ENCODE measurements at places on chromosomes 2 and 18.

- no peak for DNase-seq
These were observed 18.4 kb downstream of the SH2D6 start for GRCh38 chr2:85436836-85437487.

- DNase-seq, result no peak
These were observed 163.6 kb downstream of the C1D start for GRCh38 chr2:67899187-67899586.

GRCh38 chr2:8239531-8240088, 442.2 kb upstream of the ID2 start:
- DNase-seq, result no peak

GRCh38 chr2:157296490-157296889, 29.1 kb downstream of the ERMN start:
- DNase-seq, result no peak

GRCh38 chr2:205776720-205777119, 94.4 kb downstream of the NRP2 start:
- no peak for DNase-seq

GRCh38 chr2:221102896-221103688, 469.0 kb downstream of the EPHA4 start:
- DNase-seq, result no peak

- DNase-seq, result no peak
These were observed 123.8 kb downstream of the ARL4C start for GRCh38 chr2:234373060-234373459.

GRCh38 chr18:63192885-63193349, 126.7 kb downstream of the BCL2 start:
- no peak for DNase-seq

DNA sequence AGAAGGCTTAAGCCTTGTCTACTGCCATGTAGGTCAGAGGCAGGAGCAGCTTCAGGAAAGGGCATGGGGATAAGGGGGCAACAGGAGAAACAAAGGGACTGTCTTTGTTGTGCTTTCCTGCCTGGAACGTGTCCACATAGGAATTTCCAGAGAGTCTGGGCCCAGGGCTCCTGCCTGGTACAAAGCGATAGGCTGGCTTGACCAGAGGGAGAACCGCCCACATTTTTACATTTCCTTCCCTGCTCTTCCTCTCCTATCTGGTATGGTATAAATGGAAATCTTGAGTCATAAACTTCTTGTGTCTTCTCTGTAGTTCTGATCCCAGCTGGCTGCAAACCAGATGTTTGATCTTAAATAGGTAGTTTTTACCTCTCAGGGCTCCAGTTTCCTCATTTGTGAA, 414.8 kb downstream of the HRH4 start:
- no peak for DNase-seq

DNA sequence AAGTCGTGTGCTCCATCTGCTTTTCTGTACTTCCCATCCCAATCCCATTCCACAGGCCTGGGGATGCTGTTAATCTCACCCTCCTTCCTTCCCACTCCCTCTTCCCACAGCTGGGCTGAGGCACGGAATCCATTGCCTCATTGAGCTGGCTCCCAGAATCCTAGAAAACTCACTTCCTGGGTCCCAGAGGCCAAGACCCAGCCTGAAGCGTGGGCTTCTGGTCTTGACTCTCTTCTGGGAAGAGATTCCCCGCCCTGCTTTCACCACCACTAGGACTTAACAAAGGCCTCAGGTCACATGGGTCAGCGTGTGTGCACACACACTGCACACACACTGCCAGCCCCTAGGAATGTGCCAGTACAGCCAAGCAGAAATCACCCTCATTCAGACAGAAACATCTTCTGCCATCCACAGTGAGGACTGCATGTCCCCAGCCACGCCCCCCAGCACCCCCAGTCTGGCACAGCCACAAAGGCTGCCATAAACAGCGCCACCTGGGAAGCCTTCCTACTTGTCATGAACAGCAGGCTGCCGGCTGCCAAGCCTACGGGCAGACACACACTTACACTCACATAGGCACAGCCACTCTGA, 165.8 kb downstream of the TNS1 start:
- no peak for DNase-seq

GRCh38 chr18:23814991-23815614, 125.8 kb downstream of the LAMA3 start:
- DNase-seq, result no peak

DNA sequence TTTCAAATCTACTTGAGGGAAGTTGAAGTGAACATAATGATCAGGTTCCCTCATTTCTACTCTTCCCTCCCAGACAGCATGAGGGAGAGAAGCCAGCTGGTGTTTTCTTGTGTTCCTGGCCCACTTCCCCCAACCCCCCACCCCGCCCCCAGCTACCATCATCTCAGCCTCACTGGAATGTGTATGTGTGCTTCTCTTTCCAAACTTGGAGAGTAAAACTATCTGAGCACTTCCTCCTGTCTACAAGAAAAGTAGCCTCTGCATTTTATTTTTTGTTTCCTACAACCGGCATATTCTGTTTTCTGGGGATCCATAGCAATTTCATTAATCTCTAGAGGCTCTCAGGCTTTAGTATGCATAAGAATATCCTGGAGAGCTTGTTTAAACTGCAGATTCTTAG, 53.6 kb upstream of the GRHL1 start:
- DNase-seq, result no peak

- no peak for DNase-seq
These were observed 18.6 kb upstream of the VPS4B start for GRCh38 chr18:63440881-63441280.

DNA sequence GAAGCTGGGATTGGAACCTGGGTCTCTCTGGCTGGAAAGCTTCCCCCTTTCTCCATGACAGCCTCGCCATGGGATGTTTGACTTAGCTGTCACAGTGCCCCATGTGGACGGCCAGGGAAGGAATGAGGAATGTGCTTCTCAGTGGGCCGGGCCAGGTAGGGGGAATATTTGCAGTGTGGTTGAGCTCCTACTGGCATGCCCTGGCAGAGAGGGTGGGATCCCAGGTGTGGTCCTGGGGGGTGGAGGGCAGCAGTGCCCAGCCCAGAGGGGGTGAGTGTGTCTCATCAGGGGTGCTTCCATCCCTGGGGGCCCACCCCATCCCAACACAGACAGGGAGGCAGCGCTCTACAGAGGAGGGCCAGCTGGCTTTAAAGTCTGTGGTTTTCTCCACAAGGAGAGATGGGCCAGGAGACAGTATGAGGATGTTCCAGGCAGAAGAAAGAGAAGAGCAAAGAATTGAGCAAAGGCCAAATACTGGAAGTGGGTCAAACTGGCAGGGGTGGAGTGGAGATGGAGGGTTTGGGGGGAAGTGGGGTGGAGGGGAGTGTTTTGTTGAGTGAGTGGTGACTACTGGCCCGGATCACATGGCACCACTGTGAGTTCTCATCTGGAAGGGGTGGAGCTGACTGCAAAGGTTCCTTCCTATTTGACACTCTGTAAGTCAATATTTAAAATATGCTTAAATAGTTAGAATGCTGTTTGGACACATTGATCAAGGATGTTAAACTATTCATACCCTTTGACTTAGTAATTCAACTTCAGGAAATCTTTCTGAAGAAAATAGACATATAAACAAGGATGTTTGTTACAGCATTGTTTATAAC, 94.0 kb downstream of the MYCN start:
- no peak for DNase-seq

- no peak for DNase-seq
These were observed 10.2 kb downstream of the ZNF516 start for GRCh38 chr18:76484749-76485387.

- no peak for DNase-seq
These were observed 4.3 kb downstream of the ATP8B1 start for GRCh38 chr18:57798713-57799373.

DNA sequence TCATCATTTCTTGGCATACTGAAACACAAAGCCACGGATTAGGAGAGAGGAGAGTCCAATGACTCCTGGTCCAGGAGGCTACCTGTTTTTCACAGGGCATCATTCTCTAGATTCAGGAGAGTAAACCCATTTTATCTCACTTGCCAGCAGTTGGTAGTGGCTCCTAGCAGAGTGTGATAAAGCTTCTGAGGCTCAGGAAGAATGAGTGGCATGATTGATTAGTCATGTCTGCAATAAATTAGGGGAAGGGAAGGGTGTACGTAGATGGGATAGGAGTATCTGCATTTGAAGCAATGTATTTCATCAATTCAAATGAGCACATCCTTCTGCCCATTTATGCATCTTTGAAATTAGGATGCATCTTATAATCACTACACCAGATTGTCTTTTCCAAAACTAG, 31.1 kb upstream of the PNO1 start:
- no peak for DNase-seq

DNA sequence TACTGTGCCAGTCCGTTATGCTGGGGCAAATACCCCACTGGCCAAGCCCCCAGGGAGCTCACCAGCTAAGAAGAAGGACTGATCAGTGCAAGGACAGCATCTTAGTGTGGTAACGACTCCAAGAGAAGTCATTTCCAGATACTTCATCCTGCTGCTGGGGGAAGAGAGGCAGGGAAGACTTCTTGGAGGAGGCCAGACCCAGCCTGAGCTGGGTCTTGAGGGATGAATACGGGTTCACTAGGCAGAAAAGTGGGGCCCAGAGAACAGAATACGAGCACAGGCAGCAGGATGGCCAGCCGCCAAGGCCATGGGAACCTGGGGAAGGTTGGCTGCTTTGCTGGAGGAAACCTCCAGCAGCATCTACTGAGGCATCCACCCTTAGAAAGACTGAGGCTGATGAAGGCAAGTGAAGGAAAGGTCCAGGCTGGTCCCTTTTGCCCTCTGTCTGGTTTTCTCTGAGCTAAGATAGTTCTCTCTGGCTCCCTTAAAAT, 84.1 kb downstream of the GLI2 start:
- DNase-seq, result no peak

GRCh38 chr2:97708048-97708380, 5.4 kb upstream of the ZAP70 start:
- no peak for DNase-seq

DNA sequence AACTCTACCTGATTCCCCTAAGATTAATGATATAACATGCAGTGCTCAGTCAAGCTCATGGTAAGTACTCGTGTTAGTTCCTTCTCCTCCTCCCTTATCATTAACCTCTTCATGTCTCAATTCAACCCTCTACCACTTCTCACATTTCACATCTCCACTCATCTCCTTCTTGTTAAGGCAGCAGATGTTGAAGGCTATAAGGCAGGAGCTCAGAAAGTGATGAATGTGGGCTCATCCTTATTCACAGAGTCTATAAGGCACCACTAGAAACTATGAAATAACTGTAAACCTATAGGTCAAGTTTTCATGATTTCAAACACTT, 56.0 kb downstream of the CLHC1 start:
- no peak for DNase-seq

DNA sequence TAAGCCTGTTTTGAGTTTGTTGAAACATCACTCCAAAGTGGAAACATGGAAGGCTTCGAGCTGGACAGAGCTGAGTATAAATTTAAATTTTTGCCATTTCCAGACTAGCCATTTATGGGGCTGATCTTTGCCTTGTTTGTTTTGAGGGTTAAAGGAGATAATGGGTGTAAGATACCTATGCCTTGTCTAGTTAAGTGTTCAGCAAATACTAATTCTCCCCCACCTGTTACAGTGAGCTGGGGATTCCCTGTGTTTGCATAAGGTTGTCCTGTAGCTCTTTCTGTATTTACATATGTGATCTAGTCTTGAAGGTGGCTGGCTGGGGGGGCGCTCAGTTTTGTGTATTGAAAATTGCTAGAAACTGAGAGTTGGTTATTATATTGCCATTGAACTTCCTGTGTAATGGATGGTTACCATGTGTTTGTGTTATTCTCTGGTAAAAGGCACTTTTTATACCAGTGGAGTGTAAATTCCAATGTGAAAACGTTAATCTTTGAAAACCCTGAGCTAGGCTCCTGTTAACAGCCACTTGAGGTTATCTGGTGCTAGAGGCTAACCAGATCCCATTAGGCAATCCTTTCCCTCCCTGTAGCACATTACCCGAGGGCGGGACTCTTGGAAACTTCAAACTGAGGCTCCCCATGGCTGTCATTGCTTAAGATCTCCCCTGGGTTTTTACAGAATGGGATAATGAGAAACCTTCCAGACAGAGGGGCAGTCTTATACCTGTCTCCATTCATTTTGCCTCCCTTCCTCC, 26.7 kb downstream of the TANC1 start:
- no peak for DNase-seq

DNA sequence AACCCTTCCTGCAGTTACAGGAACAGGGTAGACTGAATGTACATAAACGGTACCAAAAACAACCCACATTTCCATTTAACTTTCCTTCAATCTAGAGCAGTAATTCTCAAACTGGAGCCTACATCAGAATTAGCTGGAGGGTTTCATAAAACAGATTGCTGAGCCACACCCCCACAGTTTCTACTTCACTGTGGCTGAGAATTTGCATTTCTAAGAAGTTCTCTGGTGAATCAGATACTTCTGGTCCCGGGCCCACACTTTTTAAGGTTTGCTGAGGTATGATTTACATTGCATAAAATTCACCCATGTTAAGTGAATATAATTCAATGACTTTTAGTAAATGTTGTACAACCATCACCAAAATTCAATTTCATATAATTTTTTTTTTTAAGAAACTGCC, 113.7 kb downstream of the SRBD1 start:
- DNase-seq, result peak; percentile 73

GRCh38 chr2:60252581-60253150, 300.8 kb downstream of the BCL11A start:
- DNase-seq, result no peak

DNA sequence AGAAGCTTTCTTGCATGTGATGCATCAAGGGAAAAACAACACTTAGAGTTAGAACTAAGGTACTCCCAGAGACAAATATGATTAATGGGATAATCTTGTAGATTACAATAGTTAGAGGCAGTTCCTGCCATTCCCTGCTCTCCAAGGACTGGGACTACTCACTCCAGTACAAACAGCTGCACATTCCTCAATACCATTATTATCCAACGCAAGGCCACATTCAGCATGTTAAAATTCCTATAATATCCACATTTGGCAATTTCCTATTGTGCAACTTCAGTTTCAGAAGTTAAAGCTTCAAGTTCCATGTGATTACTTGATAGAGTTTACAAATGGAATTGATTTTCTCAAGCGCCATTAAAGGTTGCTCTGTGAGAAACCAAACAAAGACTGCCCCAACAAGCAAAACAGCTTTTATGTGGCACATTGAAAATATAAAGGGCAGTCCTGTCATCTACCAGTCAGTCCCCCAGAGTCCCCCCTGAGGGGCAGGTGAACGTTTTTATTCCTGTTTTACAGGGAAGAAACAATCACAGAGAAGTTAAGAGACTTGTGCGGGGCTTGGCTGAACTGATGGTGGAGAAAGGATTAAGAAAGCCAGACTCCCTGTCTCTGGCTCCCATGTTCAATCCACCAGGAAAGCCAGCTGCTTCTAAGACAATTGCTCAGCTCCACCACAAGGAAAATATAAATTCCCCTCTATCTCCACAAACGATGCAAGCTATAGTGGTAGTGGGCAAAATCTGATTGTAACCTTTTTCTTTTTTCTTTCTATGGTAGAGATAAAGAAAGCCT, 72.6 kb downstream of the TXNL1 start:
- DNase-seq, result no peak

DNA sequence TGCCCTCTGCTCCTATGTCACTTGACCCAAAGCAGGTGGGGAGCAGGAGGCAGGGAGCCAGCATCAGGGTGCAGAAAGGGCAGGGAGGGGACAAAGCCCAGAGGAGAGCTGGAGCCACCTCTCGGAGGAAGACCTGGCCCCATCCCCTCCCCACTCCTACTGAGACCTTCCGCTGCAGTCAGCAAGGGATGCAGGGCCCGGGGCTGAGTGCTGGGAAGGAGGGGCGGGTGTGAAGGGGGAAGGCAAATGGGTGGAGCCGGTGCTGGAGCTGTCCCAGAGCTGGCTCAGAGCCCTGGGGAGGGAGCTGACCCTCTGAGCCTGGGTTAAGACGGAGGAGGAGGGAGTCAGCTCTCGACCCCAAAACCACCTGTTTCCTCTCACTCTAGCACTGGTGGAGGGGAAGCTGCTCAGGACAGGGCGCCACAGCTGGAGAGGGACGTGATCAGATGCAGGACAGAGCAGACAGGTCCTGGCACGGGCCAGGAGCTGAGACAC, 33.8 kb downstream of the HS1BP3 start:
- DNase-seq, result no peak
